ENCODE measurements at places on chromosomes 3 and 15.

- DNase-seq, result no peak
Observed at GRCh38 chr15:100790786-100791265, 88.8 kb upstream of the ALDH1A3 start.

- DNase-seq, result no peak
Observed at GRCh38 chr15:91965501-91966193, 112.1 kb downstream of the SLCO3A1 start.

DNA sequence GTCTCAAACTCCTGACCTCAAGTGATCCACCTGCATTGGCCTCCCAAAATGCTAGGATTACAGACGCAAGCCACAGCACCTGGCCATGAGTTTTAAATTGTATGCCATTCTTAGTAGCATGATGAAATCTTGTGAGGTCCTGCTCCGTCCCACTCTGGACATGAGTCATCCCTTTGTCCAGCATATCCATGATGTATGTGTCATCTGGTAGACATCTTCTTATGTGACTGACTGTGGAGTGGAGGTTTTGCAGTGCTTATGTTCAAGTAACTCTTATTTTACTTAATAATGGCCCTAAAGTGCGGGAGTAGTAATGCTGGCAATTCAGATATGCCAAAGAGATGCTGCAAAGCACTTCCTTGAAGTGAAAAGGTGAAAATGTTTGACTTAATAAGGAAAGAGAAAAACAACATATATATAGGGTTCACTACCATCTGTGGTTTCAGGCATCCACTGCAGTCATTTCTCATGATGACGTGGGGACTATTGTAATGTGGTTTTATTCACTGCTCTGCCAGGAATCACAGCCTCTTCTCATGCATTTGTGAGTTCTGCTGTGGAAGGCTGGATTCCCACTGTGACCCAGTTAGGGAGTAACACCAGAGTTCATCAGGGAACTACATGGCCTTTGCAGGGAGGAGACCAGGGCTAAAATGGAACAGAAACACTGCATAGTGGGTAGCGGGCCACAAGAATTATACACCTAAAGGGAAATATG lies 204.6 kb upstream of the STRIT1 start:
- no peak for DNase-seq

DNA sequence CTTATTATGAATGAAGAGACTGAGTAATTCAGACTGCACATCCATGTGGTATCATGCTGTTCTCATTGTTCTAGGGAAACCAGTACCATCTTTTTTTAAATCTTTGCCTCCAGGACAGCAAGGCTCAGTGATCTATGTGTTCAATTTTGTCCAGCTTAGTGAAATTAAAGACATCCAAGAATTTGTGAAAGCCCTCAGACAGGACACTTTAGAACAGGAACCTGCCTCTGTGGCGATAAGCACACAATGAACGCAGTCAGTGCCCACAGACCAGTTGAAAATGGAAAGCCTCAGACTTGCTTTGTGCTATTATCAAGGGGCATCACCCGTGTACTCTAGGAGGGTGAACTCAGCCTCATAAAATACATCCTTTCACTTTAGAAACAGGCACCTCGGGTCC lies 20.1 kb downstream of the EID1 start:
- no peak for DNase-seq

DNA sequence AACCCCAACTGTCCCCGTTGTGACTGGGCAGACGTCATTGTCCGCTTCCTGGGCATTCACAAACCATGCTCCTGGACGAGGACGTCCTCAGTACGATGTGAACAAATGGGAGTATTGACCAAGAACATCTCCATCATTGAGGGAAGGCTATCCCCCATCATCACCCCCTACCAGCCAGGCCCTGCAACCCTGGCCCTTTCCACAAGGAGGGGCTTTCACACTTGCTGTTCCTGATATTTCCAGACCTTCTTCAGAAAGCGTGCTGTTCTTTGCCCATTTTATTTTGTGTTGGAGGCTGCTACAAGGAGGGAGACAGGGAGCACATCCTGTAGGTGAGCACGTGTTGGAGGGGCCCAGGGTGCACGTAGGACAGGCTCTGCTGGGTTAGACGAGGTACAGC lies 277.0 kb upstream of the LRRC3B start:
- no peak for DNase-seq

GRCh38 chr3:42547401-42547945 lies 34.3 kb downstream of the SEC22C start:
- peak; percentile 21 for DNase-seq

DNA sequence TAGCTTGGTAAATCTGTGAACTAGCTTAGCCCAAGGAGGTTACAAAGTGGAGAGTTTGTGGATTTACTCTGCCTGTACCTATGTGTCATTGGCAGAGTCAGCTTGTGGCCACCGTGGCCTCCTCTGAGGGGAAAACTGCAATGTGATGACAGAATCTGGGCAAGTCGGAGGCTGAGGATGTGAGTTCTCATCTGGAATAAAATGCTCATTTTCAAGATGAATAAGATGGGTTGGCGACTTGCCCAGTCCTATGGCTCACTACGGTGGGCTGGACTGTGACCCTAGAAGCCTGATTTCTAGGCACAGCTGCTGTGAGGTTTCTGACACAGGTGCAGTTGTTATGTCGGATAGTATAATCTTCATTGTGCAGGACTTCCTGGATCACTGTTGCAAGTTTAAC lies 83.7 kb downstream of the ETV5 start:
- peak; percentile 10 for DNase-seq

GRCh38 chr3:124230998-124231397 lies 239.1 kb upstream of the ROPN1 start:
- no peak for DNase-seq

- no peak for DNase-seq
Observed at GRCh38 chr3:136714020-136714419, 38.2 kb downstream of the STAG1 start.

DNA sequence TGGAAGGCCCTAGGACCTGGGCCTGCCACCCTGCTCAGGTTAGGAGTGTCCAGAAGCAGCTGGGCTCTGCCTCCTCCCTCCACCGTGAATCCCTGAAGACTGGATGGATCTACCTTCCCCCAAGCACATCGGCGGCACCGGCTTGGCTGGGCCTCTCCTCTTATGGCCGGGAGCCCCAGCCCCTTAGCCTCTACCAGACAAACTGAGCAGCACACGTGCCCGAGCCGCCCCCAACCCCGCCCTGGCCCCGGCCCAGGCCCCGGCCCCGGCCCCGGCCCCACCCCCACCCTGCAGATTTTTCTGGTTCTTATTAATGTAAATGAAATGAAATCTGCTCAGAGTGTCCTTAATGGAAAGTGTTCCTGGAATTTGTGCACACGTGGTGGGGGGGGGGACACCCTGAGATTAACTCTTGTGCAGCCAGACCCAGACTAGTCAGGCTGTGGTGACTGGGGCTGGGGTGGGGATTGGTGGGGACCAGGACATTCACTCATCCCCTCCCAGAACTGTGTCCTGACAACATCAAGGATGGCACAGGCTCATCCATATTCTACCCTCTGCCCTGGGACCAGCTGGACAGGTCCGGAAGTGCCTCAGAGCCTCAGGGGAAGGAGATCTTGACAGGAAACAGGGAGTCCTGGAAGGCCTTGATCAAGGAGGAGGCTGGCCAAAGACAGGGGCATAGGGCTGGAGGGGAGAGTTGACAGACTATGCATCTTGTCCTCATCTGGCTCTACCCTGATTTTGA lies 30.9 kb upstream of the SEMA3F start:
- no peak for DNase-seq

- DNase-seq, result peak; percentile 82
Observed at GRCh38 chr3:183117056-183117455, 17.8 kb upstream of the MCCC1 start.

DNA sequence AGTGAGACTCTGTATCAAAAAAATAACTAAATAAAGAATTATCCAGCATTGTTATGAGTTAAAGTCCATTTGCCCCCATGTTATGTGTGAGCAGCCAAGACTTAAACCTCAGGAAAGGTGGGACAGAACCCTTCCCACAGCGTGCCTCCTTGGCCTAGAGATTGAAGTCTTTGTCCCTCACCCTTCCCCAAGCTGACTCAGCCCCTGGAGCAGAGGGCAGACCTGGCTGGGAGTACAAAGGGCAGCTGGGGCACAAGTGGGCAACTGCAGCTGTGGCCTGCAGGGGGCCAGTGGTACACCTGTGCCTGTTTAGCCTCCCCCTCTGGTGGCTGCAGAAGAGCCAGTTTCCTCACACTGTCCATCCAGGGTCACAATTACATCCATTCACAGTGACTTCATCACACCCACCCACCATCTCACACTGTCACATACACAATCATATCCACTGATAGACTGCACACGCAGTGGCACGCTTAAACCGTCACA lies 940 bp upstream of the ACY1 start:
- DNase-seq, result no peak

DNA sequence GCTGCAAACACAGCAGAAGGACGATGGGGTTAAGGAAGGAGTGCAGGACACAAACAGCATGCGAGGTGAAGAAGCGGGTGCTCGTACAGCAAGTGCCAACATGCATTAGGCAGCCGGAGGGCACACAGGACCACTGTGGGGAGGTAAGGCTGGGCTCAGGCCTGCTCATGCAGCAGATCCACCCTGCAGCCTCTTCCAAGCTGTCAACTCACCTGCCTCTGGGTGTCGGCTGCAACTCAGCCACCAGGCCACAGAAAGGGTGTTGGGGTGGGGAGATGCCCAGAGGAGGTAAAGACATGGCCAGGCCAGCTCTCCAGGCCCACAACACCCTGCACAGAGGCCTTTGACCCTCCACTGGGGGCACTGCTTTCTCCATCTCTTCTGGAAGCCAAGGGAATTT lies 44.2 kb downstream of the TGM4 start:
- no peak for DNase-seq

- peak; percentile 83 for DNase-seq
Observed at GRCh38 chr15:92714477-92715401, 59.2 kb upstream of the FAM174B start.

GRCh38 chr15:93093765-93094164 lies 4.8 kb upstream of the RGMA start:
- DNase-seq, result no peak

GRCh38 chr15:65008983-65009382 lies 19.3 kb upstream of the SPG21 start:
- no peak for DNase-seq

DNA sequence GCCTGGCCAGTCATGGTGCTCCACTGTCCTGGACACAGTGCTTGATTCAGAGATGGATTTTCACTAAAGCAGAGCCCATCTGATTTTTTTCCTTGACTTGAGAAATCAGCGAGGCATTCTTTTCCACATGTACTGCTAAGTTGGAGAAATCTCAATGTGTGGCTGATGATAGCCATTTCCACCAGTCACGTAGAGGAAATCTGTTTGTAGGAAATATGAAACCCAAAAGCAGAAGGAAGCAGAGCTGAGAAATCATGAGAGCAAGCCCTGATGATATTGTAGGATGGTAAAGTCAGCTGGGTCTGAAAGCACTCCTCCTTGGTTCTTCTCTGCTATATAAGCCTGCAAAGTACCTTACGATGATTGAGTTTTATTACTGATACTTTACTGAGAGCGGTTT lies 1233.4 kb downstream of the ROBO2 start:
- peak; percentile 6 for DNase-seq

DNA sequence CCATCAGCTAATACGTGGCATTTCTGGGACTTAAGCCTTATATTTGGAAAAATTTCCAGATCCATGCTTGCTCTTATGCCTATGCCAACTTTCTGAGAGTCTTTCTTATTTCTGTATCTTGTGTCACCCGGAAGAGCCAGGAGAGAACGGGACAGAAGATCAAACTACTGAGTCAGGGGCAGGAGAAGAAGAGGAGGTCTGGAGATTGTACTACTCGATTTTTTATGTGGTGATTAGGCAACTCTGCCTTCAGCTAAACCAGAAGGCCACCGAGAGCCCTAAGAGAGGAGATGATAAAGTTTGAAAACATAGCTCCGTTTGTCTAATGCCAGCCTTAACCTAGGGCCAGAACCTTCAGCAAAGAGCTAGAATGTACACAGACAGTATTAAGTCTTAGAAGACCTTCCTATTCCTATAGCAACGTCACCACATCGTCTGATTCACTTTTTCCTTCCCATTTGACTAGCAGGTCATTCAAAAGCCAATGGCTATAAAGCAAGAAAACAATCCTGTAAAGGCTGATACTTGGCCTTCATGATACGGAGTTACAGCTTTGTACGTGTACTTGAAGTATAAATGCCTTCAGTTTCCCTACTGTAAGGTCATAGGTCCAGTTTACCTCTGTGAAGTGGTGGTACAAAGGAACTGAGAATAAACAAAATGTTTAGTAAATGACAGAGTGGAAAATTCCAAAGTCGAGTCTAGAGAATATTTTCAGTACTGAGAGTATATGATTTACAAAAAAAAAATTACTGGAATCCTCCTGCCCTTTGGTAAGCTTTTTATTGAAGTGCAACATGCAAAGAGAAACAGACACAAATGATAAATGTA lies 96.1 kb upstream of the ICE2 start:
- no peak for DNase-seq

GRCh38 chr3:125622381-125622791 lies 27.1 kb upstream of the OSBPL11 start:
- no peak for DNase-seq

- no peak for DNase-seq
Observed at GRCh38 chr3:112931736-112932521, 43.0 kb downstream of the CD200R1 start.

DNA sequence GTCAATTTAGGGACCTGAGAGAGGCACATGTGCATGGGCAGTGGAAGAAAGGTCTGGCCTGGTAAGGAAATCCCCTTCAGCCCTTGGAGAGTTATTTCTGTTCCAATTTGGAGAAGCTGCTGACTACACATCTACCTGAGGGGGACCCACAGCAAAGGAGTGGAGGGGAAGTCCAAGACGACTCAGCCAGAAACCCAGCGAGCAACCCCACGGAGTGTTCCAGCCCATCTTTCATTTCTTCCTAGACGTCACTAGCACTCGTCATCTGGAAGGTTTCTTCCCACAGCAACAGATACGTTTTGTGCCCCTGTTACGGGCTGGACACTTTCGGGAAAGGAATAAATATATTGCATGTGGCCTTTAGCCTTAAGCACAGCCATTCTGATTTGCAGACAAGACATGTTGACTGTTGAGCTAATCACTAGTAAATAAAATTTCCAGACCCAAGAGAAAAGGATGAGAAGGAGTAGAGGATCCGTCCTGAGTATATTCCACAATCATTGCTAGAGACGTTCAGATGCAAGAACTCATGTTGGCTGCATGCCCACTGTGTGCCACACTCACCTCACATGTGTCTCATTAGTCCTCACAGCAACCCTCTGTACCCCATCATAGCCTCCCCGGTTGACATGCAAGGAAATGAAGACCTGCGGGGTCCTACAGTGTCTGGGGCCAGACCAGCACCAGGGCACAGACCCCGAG lies 7.8 kb upstream of the FAM174B start:
- DNase-seq, result no peak

DNA sequence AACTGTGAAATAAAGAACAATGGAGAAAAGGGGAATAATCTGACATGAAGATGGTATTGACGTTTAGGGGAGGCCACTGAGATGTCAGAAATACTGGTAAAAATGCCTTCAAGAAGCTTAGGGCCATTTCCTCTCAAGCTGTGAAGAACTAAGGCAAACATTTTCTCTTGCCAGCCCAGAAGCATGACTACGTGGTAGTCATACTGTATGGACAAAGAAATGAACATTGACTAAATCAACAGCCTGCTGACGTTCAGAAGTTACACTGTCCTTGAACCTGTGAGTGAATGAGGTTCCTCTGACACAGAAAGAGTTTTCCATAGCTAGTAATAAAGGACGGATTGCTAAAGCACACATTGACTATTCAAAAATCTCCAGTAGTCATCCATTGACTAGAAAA lies 121.0 kb downstream of the P3H2 start:
- DNase-seq, result no peak
